Hypothalamus (tissue), 51 donors: ENCODE measurements at places on chromosomes 11 and 22.

DNA sequence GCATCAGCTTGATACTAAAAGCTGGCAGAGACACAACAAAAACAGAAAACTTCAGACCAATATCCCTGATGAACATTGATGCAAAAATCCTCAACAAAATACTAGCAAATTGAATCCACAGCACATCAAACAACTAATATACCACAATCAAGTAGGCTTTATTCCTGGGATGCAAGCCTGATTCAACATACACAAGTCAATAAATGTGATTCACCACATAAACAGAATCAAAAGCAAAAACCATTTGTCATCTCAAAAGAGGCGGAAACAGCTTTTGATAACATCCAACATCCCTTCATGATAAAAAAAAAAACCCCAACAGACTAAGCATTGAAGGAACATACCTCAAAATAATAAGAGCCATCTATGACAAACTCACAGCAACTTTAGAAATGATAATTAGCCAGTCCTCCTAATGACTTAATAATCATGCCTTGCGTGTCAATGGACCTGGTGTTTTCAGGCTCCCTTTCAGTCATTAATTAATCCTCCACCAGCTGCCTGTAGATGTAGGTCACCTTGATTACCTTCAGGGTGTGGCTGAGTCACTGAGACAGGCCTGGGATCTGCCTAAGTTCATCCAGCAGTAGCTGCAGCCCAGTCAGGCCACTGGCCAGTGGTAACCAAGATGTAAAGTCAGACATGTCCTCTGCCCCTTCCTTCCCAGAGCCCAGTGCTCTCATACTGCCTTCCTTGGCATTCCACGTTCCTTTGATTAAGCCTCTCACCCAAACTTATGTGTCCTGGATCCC is 109.8 kb downstream of the EHF start:
- no peak for DNase-seq

DNA sequence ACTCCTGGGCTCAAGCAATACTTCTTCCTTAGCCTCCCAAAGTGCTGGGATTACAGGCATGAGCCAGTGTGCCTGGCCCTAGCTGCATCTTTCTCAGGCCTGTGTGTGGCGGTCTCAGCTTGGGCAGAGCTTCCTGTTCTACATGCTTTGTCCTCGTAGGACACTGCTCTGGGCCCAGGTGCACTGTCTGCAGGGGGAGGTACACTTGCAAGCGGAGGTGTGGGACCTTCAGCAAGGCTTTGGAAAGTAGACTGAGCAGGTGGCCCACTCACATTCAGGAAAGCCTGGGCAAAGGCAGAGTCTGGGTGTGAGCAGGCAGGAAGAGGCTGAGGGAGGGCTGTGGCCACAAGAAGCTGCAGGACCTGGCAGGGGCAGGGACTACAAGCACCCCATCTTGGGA is 33.6 kb upstream of the SUSD2 start:
- no peak for DNase-seq

- DNase-seq, result no peak
These were observed 250.7 kb upstream of the ARHGAP20 start for GRCh38 chr11:110962921-110963320.

DNA sequence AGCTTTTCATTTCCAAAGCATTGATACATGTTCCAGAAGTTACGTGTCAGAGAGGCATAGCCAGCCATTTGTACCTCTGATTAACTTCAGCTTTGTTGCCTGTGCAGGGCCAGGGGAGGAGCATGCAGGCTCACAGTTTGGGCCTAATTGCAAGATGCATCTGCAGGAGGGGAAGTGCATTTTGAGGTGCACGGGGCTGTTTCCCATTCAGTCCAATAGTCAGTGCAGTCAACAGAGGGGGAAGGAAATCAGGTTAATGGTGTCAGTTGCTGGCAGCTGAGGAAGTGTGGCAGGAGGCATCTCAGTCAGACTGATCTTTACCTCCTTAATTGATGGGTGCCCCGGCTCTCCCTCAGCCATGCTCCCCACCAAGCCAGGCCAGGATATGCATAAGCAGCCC is 39.3 kb downstream of the ABCC8 start:
- DNase-seq, result no peak

DNA sequence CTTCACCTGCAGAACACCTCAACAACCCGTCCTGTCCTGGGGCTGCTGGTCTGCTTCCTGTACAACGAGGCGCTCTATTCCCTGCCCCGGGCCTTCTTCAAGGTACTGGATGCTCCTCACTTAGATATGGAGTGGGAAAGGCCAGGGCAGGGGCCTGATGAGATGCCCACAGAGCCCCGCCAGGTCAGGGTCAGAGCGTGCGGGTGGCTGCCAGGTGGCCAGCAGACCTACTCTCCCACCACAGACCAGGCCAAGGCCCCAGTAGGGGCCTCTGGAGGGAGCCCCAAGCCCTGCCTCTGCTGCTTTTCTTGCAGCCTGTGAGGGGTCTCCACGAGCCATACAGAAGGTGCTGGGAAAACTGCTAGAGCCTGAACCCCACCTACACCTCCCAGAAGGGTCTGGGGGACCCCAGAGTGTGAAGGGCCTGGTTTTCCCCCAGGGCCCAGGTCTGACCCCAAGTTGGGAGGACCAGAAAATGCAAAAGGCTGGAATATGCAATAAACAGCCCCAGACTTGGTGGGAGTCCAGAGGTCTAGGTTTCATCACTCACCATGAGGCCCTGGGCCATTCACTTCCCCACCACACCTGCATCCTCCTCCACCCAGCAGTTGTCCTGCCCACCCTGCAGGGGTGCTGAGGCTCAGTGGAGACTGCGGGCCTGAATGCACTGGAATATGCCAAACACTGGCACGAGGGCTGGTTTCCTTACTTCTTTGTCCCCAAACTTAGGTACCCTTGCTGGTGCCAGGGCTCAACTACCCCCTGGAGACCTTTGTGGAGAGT is 14.7 kb downstream of the ZDHHC24 start:
- no peak for DNase-seq

- DNase-seq, result no peak
These were observed 48.5 kb upstream of the PRDM11 start for GRCh38 chr11:45097721-45098493.

- DNase-seq, result no peak
These were observed 58.9 kb downstream of the LINC01488 start for GRCh38 chr11:69540118-69541000.

DNA sequence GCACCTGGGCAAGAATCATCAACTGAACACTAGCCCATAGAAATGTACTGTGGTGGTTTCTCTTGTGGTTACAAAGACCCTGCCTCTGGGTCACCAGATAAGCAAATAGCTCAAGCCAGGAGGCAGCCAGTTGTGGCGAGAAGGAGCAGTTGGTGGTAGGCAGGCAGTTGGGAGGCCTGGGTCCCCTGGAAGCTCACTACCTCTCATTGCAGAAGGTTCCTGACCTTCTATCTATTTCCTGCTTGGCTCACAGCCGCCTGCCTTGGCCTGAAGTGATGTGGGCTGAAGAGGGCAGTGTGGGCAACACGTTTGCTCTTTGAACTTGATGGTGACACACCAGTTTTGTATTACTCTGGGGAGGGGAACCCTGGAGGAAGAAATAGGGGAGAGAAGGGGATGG is 34.7 kb downstream of the NECTIN1 start:
- DNase-seq, result no peak

DNA sequence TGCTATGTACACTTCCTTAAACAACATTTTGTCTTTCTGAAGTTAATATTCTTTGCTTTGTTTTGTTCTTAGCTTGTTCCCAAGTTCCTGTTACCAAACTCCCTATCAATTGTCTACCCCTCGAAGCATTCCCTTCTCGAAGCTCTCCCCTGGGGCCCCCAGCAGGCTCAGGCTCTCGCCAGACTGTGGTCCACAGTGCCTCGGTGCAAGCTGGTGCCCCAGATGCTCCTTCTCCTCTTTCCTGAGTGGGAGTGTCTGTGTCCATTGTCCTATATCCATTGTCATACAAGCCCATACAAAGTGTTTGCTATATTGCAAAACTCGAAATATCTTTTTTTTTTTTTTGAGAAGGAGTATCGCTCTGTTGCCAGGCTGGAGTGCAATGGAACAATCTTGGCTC is 51.7 kb upstream of the RTL6 start:
- DNase-seq, result no peak

GRCh38 chr11:93000511-93001476 is 31.3 kb downstream of the MTNR1B start:
- DNase-seq, result no peak

DNA sequence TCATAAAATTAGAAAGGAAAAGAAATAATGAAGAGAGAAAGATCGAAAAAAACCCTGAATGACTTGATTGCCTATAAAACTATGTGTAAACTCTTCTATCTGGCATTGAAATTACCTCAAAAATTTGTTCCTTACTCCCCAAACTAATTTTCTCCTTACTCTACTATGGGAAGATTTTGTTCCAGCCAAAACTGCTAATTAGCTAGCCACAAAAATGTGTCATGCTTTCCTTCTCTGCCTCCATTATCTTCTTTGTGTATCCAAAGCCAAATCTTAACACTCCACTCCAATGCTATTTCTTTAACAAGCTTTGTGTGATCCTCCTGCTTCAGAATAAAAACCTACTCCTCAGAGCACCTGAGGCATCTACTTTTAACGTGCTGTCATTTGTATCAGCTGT is 831.2 kb downstream of the METTL15 start:
- DNase-seq, result no peak

DNA sequence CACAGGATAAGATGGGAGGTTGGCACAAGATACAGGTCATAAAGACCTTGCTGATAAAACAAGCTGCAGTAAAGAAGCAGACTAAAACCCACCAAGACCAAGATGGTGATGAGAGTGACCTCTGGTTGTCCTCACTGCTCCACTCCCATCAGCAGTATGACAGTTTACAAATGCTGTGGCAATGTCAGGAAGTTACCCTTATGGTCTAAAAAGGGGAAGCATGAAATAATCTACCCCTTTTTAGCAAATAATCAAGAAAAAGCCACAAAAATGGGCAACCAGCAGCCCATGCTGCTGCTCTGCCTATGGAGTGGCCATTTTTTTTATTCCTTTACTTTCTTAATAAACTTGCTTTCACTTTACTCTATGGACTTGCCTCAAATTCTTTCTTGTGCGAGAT is 8.7 kb upstream of the PIWIL4 start:
- DNase-seq, result no peak

DNA sequence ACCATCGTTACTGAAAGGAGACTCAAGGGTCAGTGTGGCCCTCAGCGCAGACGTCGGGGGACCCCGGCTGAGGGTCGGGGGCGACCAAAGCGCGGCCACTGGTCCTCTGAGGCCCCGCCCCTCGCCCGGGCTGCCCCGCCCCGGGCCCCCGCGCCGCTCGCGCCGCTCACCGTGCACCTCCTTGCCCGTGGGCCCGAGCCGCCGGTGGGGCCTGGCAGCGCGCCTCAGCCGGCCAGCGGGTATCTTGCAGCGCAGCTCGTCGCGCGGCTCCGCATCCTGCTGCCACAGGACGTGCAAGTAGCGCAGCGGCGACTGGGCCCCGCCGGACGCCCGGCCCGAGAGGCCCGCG is 419 bp downstream of the ANKRD54 start:
- DNase-seq, result no peak

GRCh38 chr22:23503736-23504440 is 76.2 kb downstream of the IGLL1 start:
- DNase-seq, result no peak

GRCh38 chr11:39374963-39375698 is 2084.3 kb downstream of the LRRC4C start:
- no peak for DNase-seq

DNA sequence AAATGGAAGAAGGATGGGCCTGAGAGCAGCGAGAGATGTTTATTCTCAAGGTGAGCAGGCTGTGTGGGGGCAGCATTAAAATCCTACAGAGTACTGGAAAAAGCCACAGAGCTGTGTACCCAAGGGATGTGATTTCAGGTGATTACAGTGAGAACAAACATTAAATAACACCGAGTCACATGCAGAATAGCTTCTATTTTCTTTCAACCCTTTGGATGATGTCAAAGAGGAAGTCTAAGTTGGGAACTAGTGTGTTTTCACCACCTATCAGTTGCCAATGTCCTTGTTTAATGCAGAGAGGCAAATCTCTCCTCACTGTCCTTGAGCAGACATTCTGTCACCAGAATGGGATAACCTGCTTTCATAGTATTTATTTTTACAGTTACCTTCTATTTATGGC is 379.6 kb upstream of the NARS2 start:
- DNase-seq, result no peak

DNA sequence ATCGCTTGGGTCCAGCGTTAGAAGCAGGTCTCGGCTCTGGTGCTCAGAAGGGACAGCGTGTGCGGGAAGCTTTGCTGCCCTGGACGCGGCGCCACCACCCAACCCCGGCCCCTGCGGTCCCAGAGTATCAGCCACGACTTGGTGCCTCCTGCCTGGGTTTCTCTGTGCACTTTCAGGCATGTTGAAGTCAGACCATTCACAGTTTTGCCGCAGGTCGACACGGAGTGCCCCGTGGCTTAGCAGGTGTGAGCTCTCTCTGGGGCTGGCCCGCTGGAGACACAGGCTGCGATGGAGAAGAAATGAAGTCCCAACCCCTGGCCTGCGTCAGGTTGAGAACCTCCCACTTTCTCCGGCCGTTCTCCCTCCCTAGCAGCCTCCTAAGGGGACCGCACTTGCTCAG is 494.5 kb downstream of the BRD1 start:
- no peak for DNase-seq

DNA sequence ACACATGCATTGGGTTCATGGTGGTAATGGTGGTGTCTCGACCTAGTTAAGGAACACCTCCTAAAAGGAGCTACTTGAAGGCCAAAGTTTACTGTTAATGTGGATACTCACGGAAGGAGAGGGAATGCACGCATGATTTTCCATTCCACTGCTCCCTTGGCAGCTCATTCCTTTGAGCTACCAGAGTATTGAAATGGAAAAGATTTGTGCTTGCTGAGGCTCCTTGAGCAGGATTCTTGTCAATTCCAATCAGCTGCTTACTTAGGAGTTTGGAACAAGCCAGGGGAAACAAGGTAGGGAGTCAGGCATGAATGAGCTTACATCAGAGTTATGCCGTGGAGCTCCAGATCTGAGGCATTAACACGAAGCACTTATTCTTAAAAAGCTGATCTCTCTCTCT is 108.8 kb downstream of the GRIA4 start:
- DNase-seq, result no peak

- no peak for DNase-seq
These were observed 82.2 kb downstream of the FAM83F start for GRCh38 chr22:40076702-40077645.

GRCh38 chr22:22404598-22405284 is 103.8 kb downstream of the ZNF280B start:
- no peak for DNase-seq
